ENCODE measurements at places on chromosomes 6 and 20.

- no peak for DNase-seq
Measured at GRCh38 chr6:120903836-120904235, 430.4 kb downstream of the TBC1D32 start.

DNA sequence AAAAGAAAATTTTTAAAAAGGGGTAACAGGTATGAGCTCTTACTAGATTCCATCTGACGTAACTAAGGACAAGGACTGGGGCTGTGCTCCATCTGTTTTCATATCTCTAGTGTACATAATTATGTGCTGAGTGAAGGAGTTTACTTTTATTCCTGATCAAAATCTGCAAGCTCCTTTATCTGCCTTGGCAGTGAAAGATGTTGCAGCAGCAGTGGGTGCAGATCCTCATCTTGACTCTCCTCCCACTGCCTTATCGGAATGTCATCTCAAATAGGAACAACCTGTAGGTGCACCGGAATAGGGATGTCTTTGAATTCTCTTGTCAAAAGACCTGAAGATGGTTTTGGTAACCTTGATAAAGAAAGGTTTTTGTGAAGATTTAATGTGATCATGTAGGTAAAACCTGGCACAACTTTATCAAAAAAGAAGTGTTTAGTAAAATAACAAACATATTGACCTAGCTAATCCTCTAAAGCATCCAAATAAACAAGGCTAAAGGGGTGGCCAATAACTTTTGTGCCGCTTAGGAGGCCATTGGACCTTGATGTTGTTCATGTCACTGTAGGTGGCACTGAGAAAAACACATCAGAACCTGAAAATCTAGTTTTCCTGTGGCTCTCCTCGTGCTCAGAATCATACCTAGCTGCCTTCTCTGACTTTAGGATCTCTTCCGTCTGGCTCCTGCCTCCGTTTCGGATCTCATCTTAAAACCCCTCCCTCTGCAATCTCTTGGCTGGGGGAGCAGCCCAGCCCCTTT, 19.0 kb upstream of the SLC16A10 start:
- no peak for DNase-seq

GRCh38 chr20:62832212-62832922, 15.5 kb downstream of the COL9A3 start:
- peak; percentile 89 for DNase-seq

- peak; percentile 35 for DNase-seq
Measured at GRCh38 chr6:30213957-30214656, 901 bp upstream of the TRIM26 start.

DNA sequence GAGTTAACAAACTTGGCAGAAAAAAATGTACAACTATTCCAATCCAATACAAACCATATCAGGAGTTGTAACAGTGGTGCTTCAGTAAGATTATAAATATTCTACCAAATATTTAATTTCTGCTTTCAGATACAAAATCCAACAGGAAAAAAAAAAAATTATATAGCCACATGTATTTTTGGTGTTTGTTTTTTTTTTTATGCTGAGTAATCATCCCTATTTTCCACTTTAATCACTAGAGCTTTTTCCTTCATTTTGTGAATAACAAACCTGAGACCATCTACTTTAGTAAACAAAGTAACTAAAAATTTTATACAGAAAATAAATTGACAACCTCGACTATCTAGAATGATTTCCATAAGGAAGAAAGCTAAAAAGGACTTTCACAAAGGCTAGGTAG, 36.2 kb downstream of the MMS22L start:
- no peak for DNase-seq

GRCh38 chr20:3081641-3082040, 2.9 kb downstream of the AVP start:
- DNase-seq, result no peak
